ENCODE measurements at places on chromosomes 1 and 21. TPM values are rescaled to one million over a fixed set of nuclear protein-coding genes. Genes with fewer than 3 reads are reported as not detected.

SLC44A3 gene
- polyA plus RNA-seq: 2.3 TPM

CLEC20A gene
- polyA plus RNA-seq: not detected

OR2M3 gene
- not detected for polyA plus RNA-seq

KRTAP7-1 gene
- polyA plus RNA-seq: not detected

TMPRSS15 gene
- 0.09 TPM for polyA plus RNA-seq

SLC9C2 gene
- 0.07 TPM for polyA plus RNA-seq

LCE1B gene
- not detected for polyA plus RNA-seq

ADORA1 gene
- polyA plus RNA-seq: 10.1 TPM

LY9 gene
- polyA plus RNA-seq: not detected

SGIP1 gene
- 2.1 TPM for polyA plus RNA-seq

RIPK4 gene
- polyA plus RNA-seq: 9.2 TPM

IFI44L gene
- polyA plus RNA-seq: 11.0 TPM

Data from adipose tissue (tissue), 3 donors.